ENCODE measurements at places on chromosomes 7 and 10. TPM values are rescaled to one million over a fixed set of nuclear protein-coding genes. Genes with fewer than 3 reads are reported as not detected.

GRCh38 chr10:47253030-47253637 is 46.9 kb upstream of the GDF10 start:
- H3K4me1 ChIP-seq: peaks cover 28% of the 10 kb centered on the region
- H3K27me3 ChIP-seq: no peaks in the 10 kb centered on the region
- no peak for DNase-seq
- H3K36me3 ChIP-seq: no peaks in the 10 kb centered on the region

DNA sequence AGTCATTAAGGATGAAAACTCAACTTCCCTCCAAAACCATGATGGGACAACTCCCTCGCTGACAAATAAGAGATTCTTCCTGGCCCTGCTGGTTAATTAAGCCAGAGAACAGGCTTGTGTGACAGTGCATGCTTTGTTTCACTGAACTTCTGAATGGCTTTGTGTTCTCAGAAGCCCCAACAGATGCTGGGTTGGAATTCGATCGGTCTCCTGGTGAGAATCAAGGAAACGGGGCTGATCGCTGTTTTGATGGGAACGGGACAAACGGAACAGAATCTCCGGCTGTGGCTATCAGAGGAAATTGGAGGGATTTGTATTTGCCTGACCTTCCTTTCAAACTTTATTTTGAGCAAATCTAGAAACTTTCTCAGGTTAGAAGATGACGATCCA is 145.0 kb downstream of the RNF216 start:
- peaks cover 4% of the 10 kb centered on the region for H3K36me3 ChIP-seq
- H3K27ac ChIP-seq: peak overlapping the region; percentile 67
- H3K27me3 ChIP-seq: no peaks in the 10 kb centered on the region

DNA sequence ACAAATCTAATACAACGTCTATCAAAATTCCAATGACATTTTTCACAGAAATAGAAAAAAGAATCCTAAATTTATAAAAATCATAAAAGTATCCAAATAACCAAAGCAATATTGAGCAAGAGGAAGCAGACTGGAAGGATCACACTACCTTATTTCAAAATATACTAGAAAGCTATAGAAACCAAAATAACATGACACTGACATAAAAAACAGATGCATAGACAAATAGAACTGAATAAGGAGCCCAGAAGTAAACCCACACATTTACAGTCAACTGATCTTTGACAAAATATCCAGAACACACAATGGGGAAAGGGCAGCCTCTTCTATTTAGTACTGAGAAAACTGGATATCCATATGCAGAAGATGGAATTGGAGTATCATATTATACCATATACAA is 217.5 kb downstream of the MACC1 start:
- no peak overlapping the region for H3K4me3 ChIP-seq
- no peaks in the 10 kb centered on the region for H3K27me3 ChIP-seq
- no peaks in the 10 kb centered on the region for H3K36me3 ChIP-seq

GRCh38 chr10:43667761-43668386 is 19.2 kb upstream of the ZNF32 start:
- H3K27me3 ChIP-seq: no peaks in the 10 kb centered on the region
- H3K4me3 ChIP-seq: no peak overlapping the region
- peaks cover 3% of the 10 kb centered on the region for H3K4me1 ChIP-seq
- no peaks in the 10 kb centered on the region for H3K36me3 ChIP-seq

DNA sequence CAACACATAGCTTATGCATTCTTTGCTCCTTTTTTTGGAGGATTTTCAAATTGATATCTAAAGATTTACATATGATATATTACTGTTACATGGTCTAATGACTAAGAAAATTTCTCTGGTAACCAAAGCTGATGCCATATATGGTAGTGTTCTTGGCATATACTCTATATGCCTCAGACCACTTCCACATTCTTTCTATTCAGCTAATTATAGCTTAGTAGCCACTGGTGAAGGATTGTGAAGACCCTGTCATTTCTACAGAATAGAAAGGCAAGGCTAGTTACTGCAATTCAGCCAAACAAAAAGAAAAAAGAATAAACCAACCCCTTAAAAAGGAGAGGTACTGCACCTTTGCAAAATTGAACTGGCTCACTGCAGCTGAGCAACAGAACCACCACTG is 3.7 kb downstream of the PURB start:
- no peaks in the 10 kb centered on the region for H3K27me3 ChIP-seq
- no peak overlapping the region for H3K4me3 ChIP-seq
- H3K36me3 ChIP-seq: no peaks in the 10 kb centered on the region
- H3K27ac ChIP-seq: no peak overlapping the region
- DNase-seq: no peak

- H3K27me3 ChIP-seq: no peaks in the 10 kb centered on the region
- H3K27ac ChIP-seq: no peak overlapping the region
- no peak overlapping the region for H3K4me3 ChIP-seq
- no peaks in the 10 kb centered on the region for H3K36me3 ChIP-seq
- peaks cover 4% of the 10 kb centered on the region for H3K4me1 ChIP-seq
These were observed 295.0 kb downstream of the TCERG1L start for GRCh38 chr10:131016556-131016955.

- no peaks in the 10 kb centered on the region for H3K4me1 ChIP-seq
- H3K36me3 ChIP-seq: no peaks in the 10 kb centered on the region
- no peaks in the 10 kb centered on the region for H3K27me3 ChIP-seq
- no peak overlapping the region for H3K27ac ChIP-seq
- DNase-seq: no peak
These were observed 36.2 kb downstream of the RAMP3 start for GRCh38 chr7:45193828-45194227.

GRCh38 chr10:118470470-118470869 is 125.0 kb downstream of the PRLHR start:
- H3K27me3 ChIP-seq: no peaks in the 10 kb centered on the region
- H3K4me1 ChIP-seq: no peaks in the 10 kb centered on the region
- H3K4me3 ChIP-seq: no peak overlapping the region
- H3K27ac ChIP-seq: no peak overlapping the region
- H3K36me3 ChIP-seq: no peaks in the 10 kb centered on the region

GRCh38 chr10:119233821-119234220 is 26.4 kb downstream of the GRK5 start:
- H3K27ac ChIP-seq: no peak overlapping the region
- no peak for DNase-seq
- no peak overlapping the region for H3K4me3 ChIP-seq
- peaks cover 9% of the 10 kb centered on the region for H3K4me1 ChIP-seq
- no peaks in the 10 kb centered on the region for H3K27me3 ChIP-seq
- H3K36me3 ChIP-seq: no peaks in the 10 kb centered on the region

DNA sequence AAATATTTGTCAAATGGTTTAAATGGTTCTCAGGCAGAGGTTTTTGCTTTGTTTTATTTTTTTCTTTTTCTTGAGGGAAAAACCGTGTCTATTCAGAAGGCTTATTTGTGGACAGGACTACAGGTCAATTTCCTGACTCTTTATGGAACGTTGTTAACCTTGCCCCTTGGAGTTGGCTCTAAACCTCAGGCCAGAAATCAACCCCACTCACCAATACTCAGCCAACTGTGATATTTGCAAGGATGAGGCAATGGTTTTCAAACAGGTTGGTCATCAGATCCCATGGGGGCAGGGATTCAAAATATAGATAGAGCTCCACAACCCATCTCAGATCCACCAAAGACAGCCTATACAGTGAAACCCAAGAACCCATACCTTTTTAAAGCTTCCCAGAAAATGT is 10.2 kb downstream of the PDLIM1 start:
- no peak overlapping the region for H3K4me3 ChIP-seq
- peaks cover 17% of the 10 kb centered on the region for H3K4me1 ChIP-seq
- H3K36me3 ChIP-seq: no peaks in the 10 kb centered on the region
- no peak for DNase-seq
- H3K27me3 ChIP-seq: no peaks in the 10 kb centered on the region

GRCh38 chr7:90933984-90934383 is 330.2 kb upstream of the FZD1 start:
- H3K4me3 ChIP-seq: no peak overlapping the region
- H3K36me3 ChIP-seq: no peaks in the 10 kb centered on the region
- H3K27me3 ChIP-seq: no peaks in the 10 kb centered on the region
- peak; percentile 90 for DNase-seq

DNA sequence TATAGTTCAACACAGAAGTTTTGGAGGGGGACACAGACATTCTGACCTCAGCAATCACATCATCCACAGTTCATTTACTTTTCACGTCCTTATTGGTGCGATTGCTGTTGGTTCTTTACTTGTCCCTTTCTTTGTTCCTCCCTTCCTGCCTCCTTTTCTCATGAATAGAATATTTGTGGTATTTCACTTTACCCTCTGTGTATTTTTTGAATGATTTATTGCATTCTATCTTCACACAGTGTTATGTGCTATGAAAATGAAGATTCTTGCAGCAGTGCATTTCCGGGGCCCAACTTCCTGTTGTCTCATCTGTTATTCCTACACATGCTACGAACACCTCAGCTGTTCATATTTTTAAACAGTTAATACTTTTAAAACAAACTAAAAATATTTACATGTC is 179.6 kb downstream of the ZMYND11 start:
- H3K27ac ChIP-seq: no peak overlapping the region
- H3K36me3 ChIP-seq: no peaks in the 10 kb centered on the region
- H3K4me1 ChIP-seq: peaks cover 20% of the 10 kb centered on the region
- H3K4me3 ChIP-seq: no peak overlapping the region

DNA sequence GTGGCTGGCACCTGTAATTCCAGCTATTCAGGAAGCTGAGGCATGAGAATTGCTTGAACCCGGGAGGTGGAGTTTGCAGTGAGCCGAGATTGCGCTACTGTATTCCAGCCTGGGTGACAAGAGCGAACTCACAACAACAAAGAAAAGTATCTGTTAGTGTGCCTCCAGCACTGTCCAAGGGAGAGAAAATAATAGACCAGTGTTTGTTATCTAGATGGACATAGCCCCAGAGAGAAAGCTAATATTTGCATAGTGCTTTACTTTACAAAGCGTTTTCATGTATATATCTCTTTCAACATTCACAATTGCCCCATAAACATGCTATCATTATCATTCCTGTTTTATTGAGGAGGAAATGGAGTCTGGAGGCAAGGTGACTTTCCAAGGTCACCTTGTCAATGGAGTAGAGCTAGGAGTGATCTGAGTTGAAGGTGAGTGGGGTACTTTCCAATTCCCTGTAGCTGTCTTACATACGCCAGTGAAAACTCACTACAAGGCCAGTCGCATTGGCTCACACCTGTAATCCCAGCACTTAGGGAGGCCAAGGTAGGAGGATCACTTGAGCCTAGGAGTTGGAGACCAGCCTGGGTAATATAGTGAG is 49.7 kb upstream of the KIF5B start:
- no peaks in the 10 kb centered on the region for H3K27me3 ChIP-seq
- no peak overlapping the region for H3K4me3 ChIP-seq
- peaks cover 21% of the 10 kb centered on the region for H3K4me1 ChIP-seq
- DNase-seq: no peak
- H3K27ac ChIP-seq: no peak overlapping the region
- no peaks in the 10 kb centered on the region for H3K36me3 ChIP-seq

DNA sequence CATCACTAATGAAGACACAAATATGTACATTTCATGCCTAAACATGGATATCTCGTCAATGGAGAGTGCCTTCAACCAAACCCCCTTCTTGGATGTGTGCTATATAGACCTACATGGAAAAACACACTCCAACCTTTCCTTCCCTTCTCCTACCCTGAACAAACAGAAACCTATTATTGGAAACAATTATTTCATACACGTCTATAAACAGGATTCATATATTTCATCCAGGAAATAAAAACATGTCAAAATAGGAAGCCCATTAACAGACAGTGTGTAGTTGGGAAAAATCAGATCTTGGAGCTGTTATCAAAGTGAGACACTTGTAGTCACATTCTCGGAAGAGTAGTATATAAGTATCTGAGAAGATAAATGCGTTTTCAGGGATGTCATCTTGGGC is 81.1 kb downstream of the NRP1 start:
- H3K27me3 ChIP-seq: no peaks in the 10 kb centered on the region
- H3K4me1 ChIP-seq: no peaks in the 10 kb centered on the region
- H3K36me3 ChIP-seq: no peaks in the 10 kb centered on the region
- no peak for DNase-seq
- H3K27ac ChIP-seq: no peak overlapping the region

- no peaks in the 10 kb centered on the region for H3K36me3 ChIP-seq
- H3K4me3 ChIP-seq: no peak overlapping the region
- no peaks in the 10 kb centered on the region for H3K27me3 ChIP-seq
- no peak overlapping the region for H3K27ac ChIP-seq
- DNase-seq: peak; percentile 75
- no peaks in the 10 kb centered on the region for H3K4me1 ChIP-seq
These were observed 105.2 kb downstream of the FANK1 start for GRCh38 chr10:126001576-126001975.

GRCh38 chr7:117250801-117251200 is 72.1 kb downstream of the WNT2 start:
- H3K36me3 ChIP-seq: no peaks in the 10 kb centered on the region
- DNase-seq: no peak
- H3K4me1 ChIP-seq: no peaks in the 10 kb centered on the region
- no peaks in the 10 kb centered on the region for H3K27me3 ChIP-seq
- no peak overlapping the region for H3K4me3 ChIP-seq

DNA sequence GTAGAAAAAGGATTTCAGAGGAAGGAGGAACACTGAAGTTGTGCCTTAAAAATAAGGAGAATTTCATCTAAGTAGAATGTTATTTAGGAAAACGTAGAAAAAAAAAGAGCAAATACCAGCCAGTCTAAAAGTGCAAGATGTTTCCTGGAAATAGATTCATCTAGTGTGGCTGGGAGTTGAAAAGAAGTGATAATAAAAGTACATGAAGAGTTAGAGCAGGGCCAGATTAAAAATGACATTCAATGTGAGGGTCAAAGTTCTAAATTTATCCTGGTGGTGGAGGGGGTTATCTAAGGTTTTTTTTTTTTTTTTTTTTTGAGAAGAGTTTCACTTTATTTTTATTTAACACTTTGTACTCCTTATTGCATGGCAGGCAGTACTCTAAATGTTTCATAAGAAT is 289.3 kb downstream of the MDFIC start:
- DNase-seq: no peak
- H3K27me3 ChIP-seq: no peaks in the 10 kb centered on the region
- H3K4me1 ChIP-seq: no peaks in the 10 kb centered on the region
- no peak overlapping the region for H3K4me3 ChIP-seq
- H3K36me3 ChIP-seq: no peaks in the 10 kb centered on the region

DNA sequence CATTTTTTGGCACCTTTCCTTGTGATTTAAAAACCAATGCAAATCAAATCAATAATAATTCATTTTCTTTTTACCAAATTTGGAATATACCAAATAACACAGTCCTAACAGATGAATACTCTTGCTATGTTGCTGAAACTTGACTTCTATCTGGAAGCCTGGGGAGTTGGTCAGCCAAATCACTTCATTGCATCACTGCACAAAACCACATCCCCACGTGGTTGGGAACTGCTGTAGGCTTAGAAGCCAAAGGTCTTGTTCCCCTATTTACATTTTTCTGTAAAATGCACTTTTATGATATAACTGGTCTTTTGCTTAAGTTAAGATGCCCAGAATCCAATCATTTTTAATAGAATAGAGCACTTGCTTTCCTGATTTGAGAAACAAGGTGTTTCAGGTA is 15.2 kb downstream of the GPR85 start:
- H3K36me3 ChIP-seq: no peaks in the 10 kb centered on the region
- no peak overlapping the region for H3K4me3 ChIP-seq
- no peak overlapping the region for H3K27ac ChIP-seq
- H3K27me3 ChIP-seq: no peaks in the 10 kb centered on the region

- H3K36me3 ChIP-seq: no peaks in the 10 kb centered on the region
- DNase-seq: no peak
- no peak overlapping the region for H3K27ac ChIP-seq
- H3K4me3 ChIP-seq: no peak overlapping the region
These were observed 163.6 kb downstream of the NEURL1 start for GRCh38 chr10:103657061-103657591.

The GJC3 gene
- total RNA-seq: not detected

The CRYGN gene
- not detected for total RNA-seq

The ANKRD30A gene
- not detected for total RNA-seq

The SPDYE2B gene
- not detected for total RNA-seq

The GBX1 gene
- not detected for total RNA-seq

The CALML5 gene
- not detected for total RNA-seq

The H2BK1 gene
- not detected for total RNA-seq

The MKRN1 gene
- 29.7 TPM for total RNA-seq

The CPEB3 gene
- total RNA-seq: 10.2 TPM

The FOXP2 gene
- 16.6 TPM for total RNA-seq
